ENCODE measurements at places on chromosomes 13 and 19.

DNA sequence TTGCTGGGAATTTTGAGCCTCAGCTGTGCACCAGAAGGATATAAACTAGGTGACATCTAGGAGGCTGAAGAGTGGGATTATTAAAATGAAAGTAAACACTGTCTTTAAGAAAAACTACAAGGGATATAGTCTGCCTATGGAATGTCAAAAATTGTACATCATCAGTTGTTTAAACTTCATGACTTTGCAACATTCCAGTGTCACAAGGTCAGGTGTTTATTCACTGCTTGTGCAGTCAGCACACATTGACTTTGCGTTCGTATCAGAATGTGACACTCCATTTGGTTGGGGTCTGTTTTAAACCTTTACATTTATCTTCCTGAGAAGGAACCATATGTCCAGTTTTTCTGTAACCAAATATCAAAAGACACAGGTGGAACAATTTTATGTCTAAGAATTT is 85.6 kb downstream of the KL start:
- DNase-seq, result no peak

GRCh38 chr13:49679246-49679645 is 12.0 kb downstream of the EBPL start:
- DNase-seq, result no peak

GRCh38 chr13:49532593-49532992 is 36.8 kb downstream of the PHF11 start:
- no peak for DNase-seq

- DNase-seq, result no peak
These were observed 19.5 kb upstream of the NDUFS7 start for GRCh38 chr19:1364070-1364704.

GRCh38 chr13:93316841-93317240 is 90.2 kb downstream of the GPC6 start:
- no peak for DNase-seq

- peak; percentile 79 for DNase-seq
These were observed 46.8 kb downstream of the PTPRS start for GRCh38 chr19:5293612-5294378.

DNA sequence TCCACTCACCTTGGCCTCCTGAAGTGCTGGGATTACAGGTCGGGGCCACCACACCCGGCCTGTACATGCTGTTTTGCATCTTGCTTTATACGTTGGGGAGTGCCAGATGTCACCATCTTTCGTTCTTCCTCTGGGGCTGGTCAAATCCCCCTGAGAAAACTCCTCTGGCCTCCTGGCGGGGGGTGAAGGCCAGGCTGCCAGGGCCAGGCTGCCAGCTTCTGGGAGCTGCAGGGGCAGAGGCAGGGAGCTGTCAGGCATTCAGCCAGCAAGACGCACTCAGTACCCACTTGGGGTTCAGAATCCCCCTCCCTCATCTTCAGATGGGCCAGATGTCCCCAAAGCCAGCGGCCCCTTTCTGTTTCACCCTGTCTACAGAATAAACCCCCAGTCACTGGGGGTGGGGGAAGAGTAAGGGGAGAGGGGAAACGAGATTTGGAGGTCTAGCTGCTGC is 16.1 kb downstream of the ZSWIM9 start:
- DNase-seq, result no peak

DNA sequence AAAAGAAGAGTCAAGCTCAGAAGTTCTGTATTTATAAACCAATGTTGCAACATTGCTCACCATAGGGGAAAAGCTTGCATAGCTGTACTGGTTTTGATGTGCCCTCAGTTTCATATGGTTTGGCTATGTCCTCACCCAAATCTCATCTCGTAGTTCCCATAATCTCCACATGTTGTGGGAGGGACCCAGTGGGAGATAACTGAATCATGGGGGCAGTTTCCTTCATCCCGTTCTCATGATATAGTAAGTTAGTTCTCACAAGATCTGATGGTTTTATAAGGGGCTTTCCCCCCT is 73.9 kb downstream of the TNFRSF19 start:
- no peak for DNase-seq

- no peak for DNase-seq
These were observed 459.4 kb downstream of the FOXO1 start for GRCh38 chr13:40207001-40207478.

- no peak for DNase-seq
These were observed 88.7 kb upstream of the PCDH9 start for GRCh38 chr13:67318860-67319259.

- DNase-seq, result no peak
These were observed 44.7 kb downstream of the TDRD3 start for GRCh38 chr13:60441761-60442160.

GRCh38 chr13:78152415-78152814 is 233.8 kb upstream of the EDNRB start:
- DNase-seq, result no peak

DNA sequence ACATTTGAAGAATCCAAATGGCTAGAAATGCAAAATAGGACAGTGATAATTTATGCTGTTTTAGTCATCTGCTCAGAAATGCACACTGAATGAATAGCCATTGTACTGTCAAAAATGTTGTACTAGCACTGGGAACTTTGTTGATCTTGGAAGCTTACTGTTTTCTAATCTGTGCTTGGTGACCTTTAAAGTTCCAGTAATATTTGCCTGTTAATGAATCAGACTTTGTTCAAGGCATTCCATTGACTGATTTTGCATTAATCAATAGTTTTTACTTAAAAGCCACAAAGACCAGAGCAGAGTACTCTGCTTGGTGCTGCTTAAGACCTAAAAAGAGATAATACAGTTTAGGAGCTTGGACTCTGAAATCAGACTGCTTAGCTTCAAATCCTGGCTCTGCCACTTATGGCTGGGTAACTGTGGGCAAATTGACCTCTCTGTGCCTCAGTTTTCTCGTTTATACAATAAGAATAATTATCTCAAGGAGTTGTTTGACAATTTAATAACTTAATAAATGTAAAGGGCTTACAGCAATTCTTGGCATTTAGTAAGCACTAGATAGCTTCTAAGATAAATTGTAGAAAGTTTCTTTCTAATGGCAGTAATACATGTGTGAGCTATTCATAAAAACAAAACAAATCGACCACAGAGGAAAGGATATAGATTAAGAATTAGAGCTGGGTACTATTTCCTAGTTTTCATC is 4.6 kb upstream of the SLAIN1 start:
- DNase-seq, result no peak

DNA sequence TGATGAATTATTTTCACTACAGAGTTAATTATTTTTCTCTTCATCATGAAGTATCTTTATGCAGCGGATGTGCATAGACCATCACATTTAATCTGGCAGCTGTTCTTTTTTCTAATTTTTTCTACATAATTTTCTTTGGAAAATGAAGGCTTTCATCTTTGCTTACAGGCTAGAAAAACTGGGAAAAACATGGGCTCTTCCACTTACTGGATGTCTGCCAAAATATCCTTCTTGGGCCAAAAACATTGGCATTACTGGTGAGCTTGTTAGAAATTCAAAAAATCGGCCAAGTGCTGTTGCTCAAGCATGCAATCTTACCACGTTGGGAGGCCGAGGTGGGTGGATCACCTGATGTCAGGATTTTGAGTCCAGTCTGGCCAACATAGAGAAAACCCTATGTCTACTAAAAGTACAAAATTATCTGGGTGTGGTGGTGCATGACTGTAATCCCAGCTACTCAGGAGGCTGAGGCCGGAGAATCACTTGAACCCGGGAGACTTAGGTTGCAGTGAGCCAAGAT is 176.8 kb downstream of the ZNF737 start:
- no peak for DNase-seq

DNA sequence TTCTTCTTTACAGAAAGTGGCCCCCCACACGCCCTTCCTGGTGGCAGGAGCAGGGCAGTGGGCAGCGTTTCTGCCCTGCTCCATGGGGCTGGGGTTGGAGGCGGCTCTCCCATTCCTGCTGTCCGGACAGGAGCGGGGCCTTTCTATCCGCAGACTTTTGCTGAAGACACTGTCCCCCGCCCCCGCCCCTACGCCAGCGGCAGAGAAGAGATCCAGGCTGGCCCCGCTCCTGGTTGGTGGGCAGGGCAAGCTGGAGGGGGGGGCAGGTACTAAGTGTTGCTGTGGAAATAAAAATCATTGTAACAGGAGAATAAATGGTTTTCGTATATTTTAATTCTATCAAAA is 81.7 kb downstream of the ZNF429 start:
- DNase-seq, result no peak

DNA sequence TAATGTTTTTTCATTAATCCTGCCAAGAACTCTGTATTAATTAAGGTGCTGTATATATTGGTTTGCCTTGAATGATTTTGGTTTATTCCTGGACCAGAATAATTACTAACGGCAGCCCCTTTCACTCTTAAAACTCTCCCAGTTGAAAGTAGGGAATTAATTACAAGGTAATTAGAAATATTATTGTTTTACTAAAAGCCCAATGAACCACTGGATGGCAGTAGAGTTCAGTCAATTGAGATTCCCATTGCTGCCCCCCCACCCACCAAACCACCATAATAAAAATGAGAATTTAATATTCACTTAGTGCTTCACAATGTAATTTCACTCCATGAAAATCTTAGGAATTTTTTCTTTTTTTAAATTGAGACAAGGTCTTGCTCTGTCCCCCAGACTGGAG is 13.7 kb downstream of the WBP4 start:
- DNase-seq, result peak; percentile 29

GRCh38 chr13:45393941-45394570 is 24.1 kb downstream of the SLC25A30 start:
- DNase-seq, result peak; percentile 39

DNA sequence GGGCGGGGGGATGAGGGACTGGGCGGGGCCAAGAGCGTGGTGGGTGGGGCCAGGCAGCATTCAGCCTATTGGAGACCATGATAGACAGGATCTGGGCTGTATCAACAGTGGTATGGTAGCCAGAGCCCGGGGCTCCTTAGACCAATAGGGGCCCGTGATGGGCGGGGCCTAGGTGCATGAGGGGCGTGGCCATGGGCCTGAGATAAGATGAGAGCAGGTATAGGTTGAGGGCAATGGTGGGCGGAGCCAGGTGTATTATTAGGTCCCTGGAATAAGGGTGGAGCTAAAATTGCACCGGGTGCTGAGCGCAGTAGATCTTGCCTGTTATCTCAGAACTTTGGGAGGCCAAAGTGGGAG is 5.3 kb downstream of the ABCA7 start:
- no peak for DNase-seq

DNA sequence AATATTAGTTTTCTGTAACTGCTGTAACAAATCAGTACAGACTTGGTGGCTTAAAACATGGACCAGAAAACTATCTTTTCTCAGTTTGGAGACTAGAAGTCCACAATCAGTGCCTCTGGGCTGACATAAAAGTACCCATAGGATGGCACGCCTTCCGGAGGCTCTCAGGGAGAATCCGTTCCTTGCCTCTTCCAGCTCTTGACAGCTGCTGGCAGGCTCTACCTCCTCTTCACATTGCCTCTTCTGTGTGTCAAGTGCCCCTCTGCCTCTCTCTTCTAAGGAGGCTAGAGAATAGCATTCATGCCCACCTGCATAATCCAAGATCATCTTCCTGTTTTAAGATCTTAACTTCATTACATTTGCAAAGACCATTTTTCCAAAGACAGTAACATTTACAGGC is 1194.2 kb downstream of the EFNB2 start:
- DNase-seq, result no peak

GRCh38 chr19:51139299-51140014 is 2.6 kb upstream of the SIGLEC7 start:
- DNase-seq, result no peak

- no peak for DNase-seq
These were observed 30.3 kb downstream of the SHISA2 start for GRCh38 chr13:26021516-26021915.

DNA sequence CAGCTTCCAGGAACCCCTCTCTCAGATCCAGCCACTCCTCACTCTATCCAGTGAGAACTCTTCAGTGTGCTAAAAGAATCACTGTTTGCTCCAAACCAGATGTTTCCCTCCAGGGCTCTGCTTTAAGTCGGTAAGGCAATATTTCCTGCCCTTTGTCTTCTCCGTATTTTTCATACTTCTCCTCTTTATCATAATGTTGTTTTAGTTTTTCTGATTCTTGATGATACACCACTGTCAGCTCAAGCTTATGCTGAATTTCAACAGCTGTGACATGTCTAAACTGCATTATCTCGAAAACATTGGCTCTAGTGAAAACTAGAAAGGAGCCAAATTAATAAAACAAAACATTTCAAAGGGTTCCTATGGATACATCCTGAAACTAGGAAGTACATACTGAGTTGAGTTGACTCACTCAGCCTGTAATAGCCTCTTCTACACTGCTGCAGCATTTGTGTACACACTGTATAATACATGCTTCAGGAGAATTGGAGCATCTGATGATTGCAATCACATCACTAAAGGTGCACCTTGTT is 39.8 kb downstream of the GPR180 start:
- peak; percentile 69 for DNase-seq

- no peak for DNase-seq
These were observed 19.1 kb downstream of the GPR183 start for GRCh38 chr13:99288089-99288488.

DNA sequence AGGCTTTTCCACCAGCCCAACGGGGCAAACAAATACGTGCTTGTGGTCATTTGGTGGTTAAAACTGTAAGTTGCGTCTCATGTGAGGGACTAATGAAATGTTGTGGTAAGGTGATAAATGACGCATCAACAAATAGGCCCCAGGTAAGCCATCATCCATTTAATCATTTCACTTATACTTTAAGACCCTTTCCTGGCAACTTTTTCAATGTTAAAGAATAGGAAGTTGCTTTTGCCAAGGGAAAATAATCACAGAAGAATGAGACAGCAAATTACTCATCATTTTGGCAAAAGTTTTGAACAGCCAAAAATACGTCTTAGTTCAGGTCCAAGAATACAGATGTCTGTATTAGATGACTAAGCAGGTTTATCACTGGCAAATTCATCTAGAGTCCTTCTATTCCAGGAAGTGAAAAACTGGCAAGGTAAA is 660.4 kb downstream of the SLITRK1 start:
- DNase-seq, result peak; percentile 89

DNA sequence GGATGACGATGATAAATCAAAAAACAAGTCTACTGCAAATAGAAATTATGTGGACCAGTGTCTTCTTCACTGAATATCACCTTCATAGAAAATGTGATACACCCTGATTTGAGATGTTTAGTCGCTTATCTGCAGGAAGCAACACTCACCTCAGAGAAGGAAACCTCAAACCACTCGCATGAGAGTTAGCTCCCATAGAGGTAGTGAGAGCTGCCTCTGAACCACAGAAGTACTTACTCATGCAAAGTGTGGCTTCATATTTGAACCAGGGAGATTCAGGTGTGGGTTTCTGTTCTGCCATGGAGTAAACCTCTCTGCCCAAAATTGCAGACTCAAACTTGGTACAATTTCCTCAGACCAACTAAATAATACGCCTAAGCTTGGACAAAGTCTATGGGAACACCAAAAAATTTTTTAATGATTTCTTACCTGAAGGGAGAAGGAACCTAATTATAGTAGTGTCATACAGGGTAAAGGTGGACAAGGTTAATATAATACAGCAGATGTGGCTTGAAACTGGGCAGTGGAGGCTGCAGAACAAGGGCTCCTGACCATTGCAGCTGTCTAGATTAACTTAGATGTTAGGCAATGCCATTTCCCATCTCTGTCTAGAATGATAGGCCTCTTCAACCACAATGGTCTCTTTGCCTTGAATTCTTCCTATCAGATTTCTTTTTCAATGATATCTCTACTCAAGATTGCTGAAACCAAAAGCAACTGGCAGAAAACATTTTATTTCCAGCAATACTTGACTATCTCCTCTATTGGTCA is 29.6 kb upstream of the RCBTB2 start:
- DNase-seq, result no peak
